ENCODE measurements at places on chromosomes 1 and 21. TPM values are rescaled to one million over a fixed set of nuclear protein-coding genes. Genes with fewer than 3 reads are reported as not detected.

DNA sequence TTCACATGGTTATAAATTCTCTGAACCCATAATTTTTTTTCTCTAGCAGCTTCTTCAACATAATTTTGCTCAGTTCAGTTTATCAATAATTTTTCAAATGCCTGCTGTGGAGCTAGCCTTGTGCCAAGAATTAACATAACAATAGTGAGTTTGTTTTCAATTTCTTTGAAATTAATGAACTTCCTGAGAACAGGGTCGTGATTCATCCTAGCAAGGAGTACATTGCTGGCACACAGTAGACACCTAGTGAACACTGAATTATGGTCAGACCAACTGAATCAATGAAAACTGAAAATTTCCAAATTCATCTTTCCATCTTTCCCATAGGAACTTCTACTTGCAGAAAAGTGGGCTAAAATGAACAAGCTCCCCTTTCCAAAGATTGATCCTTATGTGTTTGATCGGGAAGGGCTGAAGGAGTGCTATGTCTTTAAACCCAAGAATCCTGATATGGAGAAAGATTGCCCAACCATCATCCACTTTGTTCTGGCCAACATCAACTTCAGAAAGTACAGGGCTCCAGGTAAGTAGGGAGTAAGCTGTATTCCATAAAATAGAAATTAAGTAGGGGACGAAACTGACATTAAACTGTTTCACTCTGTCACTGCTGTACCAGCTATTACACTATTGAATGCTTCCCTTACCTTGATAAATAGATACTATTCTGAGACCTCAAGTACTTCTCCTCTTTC is 148.7 kb downstream of the PLA2G4A start:
- DNase-seq: no peak

GRCh38 chr1:48944811-48945210 is 168.1 kb upstream of the BEND5 start:
- no peak for DNase-seq

DNA sequence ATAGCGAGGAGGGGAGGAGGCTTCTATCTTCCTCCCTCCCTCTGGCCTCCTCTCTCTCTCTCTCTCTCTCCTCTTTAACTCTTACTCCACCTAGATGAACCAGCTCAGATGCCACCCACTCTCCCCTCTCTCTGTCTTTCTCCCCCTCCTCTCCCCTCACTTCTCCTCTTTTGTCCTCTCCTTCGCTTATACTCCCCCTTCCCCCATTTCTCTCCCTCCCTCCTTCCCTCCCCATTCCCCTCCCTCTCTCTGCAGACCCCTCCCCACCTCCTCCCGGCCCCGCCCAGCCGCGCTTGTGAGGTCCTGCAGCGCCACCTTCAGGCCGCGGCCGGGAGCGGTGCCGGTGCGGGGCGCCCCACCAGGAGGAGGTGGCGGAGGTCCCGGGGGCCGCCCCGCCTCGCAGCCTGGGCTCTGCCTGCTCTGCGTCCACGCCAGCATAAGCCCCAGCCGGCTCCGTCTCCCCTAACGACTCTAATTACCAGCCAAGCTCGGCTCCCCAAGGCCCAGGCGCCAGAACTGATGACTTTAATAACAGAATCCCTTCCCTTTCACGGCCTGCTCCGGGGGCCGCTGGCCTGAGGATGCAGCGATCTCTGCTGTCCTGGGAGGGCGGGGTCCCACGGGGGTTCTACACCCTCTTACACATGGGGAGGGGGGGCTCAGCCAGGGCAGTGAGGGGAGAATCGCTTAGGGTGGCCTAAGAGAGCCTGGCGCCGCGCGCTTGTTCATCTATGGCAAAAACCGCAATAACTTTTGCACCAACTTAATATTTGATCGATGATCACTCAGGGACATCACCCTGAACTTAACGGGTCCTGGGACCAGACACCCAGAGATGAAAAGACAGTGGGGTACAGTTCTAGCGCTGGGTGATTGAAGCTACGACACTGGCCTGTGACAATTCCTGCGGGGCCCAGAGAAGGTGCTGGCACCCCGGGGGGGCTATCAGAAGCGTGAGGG is 637.3 kb downstream of the MATN1 start:
- peak; percentile 23 for DNase-seq

DNA sequence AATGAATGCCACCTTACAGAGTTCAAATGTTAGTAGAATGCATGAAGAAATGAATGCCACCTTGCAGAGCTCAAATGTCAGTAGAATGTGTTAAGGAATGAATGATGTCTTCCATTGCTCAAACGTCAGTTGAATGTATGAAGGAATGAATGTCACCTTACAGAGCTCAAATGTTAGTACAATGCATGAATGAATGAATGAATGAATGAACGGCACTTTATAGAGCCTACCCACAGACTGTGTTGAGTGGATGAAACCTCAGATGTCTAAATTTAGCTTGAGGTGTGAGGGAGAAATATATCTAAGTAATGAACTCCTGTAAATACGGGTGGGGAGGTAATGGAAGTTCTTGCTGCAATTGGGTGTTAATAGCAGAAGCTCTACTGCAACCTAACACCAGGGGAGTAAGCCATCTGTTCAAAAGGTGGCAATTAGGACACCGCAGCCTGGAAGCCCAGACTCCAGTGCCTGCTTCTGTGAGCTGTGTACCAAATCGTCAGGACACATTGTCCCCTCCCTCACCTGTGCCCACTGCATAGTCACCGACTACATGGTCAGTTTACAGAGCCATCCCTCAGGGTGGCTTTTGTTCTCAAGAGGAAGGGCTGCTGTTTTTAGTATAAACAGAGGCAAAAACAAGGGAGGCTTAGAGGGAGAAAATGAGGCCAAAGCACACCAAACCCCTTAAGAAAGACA is 26.7 kb downstream of the SUSD4 start:
- DNase-seq: no peak

- DNase-seq: no peak
These were observed 2.6 kb downstream of the LRRC41 start for GRCh38 chr1:46300673-46301405.

DNA sequence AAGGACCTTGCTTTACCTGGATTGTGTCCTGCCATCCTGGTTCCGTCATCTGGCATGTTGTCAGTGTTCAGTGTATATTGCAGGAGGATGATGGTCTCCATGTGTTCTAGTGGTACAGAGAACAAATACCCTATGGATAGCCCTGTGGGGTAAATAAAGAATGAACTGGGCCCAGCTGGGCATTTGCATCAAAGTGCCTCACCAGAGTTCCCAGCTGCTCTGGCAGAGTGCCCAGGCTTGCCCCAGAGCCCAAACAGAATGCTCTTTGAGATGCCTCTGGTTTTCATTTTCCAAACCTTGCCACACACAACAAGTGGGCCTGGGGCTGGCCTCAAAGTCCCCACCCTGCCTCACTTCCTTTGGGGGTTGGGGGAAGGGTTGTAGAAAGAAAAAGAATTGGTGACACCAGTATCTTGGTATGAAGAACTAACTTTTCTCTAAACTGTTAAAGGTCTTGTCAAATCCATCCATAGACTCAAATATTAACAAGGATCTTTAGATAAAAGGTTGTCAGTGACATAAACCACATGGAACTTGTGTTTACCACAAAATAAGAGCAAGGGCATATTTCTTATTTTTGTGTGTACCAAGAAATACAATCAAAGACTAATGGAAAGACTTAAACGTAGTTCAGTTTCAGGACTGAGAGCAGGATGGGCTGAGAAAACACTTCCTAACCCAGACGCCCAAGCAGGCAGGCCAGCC is 82.2 kb downstream of the LMO4 start:
- DNase-seq: no peak

- no peak for DNase-seq
These were observed 2.5 kb downstream of the PPP1R15B start for GRCh38 chr1:204409123-204409522.

GRCh38 chr1:156599811-156600210 is 1.5 kb downstream of the GPATCH4 start:
- peak; percentile 26 for DNase-seq

- DNase-seq: no peak
These were observed 153.7 kb downstream of the COL11A1 start for GRCh38 chr1:102954576-102954975.

- no peak for DNase-seq
These were observed 134.0 kb upstream of the IRF2BP2 start for GRCh38 chr1:234743791-234744611.

DNA sequence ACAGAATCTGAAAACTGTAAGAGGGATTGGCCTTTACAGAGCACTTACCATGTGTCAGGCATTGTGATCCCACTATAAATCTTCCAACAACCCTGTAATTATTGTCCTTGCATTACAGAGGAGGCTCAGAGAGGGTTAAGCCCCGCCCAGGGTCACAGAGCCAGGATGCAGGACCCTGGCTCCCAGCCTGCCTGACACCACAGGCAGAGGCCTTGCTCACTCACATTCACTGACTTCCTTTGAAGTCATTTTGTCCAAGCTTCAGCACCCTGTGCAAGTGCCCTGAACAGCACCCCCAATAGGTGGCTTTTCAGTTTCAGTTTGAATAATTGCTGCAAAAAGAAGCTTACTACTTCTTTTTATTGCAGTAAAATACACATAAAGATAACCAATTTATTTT is 256.8 kb upstream of the NFIA start:
- no peak for DNase-seq

- DNase-seq: no peak
These were observed 30.1 kb downstream of the SKI start for GRCh38 chr1:2258122-2258681.

DNA sequence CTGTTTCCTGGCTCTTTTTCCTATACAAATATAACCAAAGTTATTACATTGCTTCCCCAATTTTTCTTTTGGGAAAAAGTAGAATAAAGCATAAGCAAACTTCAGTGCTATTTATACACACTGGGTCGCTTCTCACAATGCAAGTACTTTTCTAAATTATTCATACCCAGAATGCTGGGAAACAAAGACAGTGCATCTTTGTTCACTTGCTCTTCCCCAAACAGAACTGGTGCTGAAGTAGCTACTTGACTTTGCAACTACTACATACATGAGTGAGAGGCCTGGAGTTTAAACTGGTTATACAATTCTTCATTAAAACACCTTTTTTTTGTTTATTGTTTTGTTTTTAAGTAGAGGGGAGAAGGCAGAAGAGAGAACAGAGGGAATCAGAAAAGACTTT is 40.2 kb downstream of the STX6 start:
- DNase-seq: no peak

- DNase-seq: no peak
These were observed 137.1 kb downstream of the ACTL8 start for GRCh38 chr1:17892225-17892624.

- no peak for DNase-seq
These were observed 178.3 kb downstream of the ATG4C start for GRCh38 chr1:62962014-62962812.

DNA sequence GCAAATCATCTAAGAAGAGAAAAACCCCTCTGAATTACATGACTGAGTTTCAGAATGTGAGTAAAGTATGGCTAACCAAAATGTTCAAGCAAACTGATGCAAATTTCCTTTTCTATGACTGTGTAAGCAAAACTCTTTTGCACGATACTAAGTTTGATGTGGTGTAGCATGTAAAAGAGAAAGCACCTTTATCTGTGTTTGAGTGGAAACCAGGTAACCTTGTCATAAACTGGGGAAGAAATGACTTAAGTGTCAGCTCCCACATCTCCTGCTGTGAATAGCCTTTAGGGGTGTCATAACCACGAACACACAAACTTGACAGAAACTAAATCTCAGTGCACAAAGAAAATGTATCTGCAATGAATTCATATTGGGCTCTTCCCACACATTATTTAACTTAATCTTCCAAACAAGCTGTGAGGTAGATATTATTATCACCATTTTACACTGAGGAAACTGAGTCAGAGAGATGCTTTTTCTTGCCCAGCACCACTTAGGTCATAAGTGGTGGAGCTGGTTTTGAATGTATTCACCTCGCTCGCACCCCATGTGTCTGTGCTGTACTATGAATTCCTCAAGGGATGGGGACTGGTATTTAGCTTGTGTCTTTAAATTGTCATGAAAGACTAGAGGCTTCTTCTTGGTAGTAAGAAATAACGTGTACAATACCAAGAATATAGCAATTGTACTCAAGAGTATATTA is 32.9 kb upstream of the IL12RB2 start:
- no peak for DNase-seq

GRCh38 chr1:99228153-99228552 is 36.1 kb upstream of the PLPPR4 start:
- DNase-seq: no peak

GRCh38 chr1:78540048-78540447 is 49.3 kb downstream of the PTGFR start:
- no peak for DNase-seq

- no peak for DNase-seq
These were observed 5.2 kb downstream of the H6PD start for GRCh38 chr1:9239622-9240401.

GRCh38 chr1:229381234-229381633 is 38.4 kb upstream of the CCSAP start:
- no peak for DNase-seq

FNDC5 gene
- not detected for total RNA-seq

LCE1F gene
- total RNA-seq: not detected

FOXD3 gene
- not detected for total RNA-seq

MINDY1 gene
- total RNA-seq: 19.5 TPM

CDC42BPA gene
- total RNA-seq: 17.9 TPM

KRTAP7-1 gene
- total RNA-seq: not detected

CHRNB2 gene
- total RNA-seq: not detected

CPTP gene
- 70.5 TPM for total RNA-seq
